Mucosa of descending colon (tissue), 3 donors: ENCODE measurements at places on chromosomes 16 and 17.

GRCh38 chr16:25030420-25031131 is 15.4 kb upstream of the ARHGAP17 start:
- DNase-seq, result no peak

- no peak for DNase-seq
These were observed 112.0 kb downstream of the CLEC16A start for GRCh38 chr16:11056090-11056992.

DNA sequence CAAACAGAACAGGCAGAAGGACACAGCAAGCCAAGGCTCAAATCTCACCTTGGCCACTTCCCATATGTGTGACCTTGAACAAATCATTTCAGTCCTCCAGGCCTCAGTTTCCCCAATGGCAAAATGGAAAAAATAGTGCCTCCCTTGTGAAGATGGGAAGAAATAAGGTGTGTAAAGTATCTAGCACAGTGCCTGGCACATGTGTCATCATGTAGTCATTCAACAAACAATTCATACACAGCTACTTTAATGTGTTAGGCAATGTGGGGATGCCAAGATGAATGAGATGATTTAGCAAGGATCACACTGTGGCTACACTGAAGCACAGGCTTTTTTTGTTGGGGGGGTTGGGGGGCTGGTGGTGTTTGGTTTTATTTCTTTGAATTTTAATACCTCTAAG is 13.3 kb downstream of the SRCIN1 start:
- DNase-seq, result no peak

GRCh38 chr16:28292731-28293600 is 641 bp downstream of the SBK1 start:
- DNase-seq, result peak; percentile 17

DNA sequence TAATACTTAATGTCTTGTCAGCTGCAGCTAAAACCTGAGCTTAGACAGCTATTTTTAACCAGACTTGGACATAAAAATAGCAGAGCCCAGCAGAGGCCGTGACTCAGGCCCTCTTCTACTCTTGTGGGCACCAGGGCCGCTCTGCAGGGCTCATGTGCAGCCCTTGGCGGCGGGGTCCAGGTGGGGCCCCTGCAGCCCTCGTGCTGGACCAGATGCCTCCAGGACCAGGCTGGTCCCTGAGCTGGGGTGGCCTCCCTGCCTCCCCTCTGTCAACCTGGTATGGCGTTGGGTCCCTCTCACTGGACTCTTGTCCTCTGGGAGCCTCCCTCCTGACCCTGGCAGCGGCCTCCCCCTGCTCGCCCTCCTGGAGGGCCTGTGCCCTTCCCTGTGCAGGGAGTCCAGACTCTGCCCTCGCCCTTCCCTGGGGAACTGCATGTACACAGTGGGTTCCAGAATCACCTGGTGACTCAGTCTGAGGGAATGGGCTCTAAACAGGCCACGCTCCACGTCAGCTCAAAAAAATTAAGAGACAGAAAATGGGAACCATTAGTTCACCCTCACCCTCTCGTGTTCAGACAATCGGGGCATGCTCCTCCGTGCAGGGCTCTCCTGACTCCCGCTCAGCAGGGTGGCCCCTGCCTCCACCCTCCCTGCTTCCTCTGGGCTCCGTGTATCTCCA is 9.7 kb downstream of the CDK5R1 start:
- DNase-seq, result peak; percentile 40
